GM23338 (cell line): ENCODE measurements at places on chromosomes 16 and 17. TPM values are rescaled to one million over a fixed set of nuclear protein-coding genes. Genes with fewer than 3 reads are reported as not detected.

Gene ABCC11
- polyA plus RNA-seq, result 0.10 TPM in 1 of 2 replicates, not detected in the other

Gene SPATA22
- polyA plus RNA-seq, result not detected in 2 replicates

Gene MT1G
- polyA plus RNA-seq, result 1,014 and 1,104 TPM in 2 replicates

Gene ABCC6
- 1.4 and 2.8 TPM in 2 replicates for polyA plus RNA-seq

Gene CA10
- polyA plus RNA-seq, result 0.90 and 0.92 TPM in 2 replicates

Gene SCGB1C2
- not detected in 2 replicates for polyA plus RNA-seq

Gene C1QTNF8
- polyA plus RNA-seq, result not detected in 2 replicates

Gene C16orf92
- polyA plus RNA-seq, result 0.34 and 0.56 TPM in 2 replicates

Gene RAB26
- 8.7 and 11.6 TPM in 2 replicates for polyA plus RNA-seq

Gene DNASE1L2
- 0.23 and 0.42 TPM in 2 replicates for polyA plus RNA-seq

Gene RHBDF1
- 22.1 and 22.6 TPM in 2 replicates for polyA plus RNA-seq

Gene CHP2
- 2.3 and 2.4 TPM in 2 replicates for polyA plus RNA-seq

Gene UMOD
- polyA plus RNA-seq, result not detected in 2 replicates

Gene SLC16A13
- polyA plus RNA-seq, result 1.2 and 2.2 TPM in 2 replicates

Gene KRTAP2-1
- polyA plus RNA-seq, result not detected in 2 replicates

Gene TNS4
- polyA plus RNA-seq, result 0.31 and 0.64 TPM in 2 replicates

Gene KRTAP3-1
- polyA plus RNA-seq, result not detected in 2 replicates

Gene PRR15L
- polyA plus RNA-seq, result 0.57 and 0.66 TPM in 2 replicates

Gene CACNG1
- not detected in 2 replicates for polyA plus RNA-seq

Gene AGRP
- polyA plus RNA-seq, result not detected in 2 replicates

Gene KCNH6
- 1.1 and 1.3 TPM in 2 replicates for polyA plus RNA-seq

Gene SRCIN1
- 0.87 TPM in 2 replicates for polyA plus RNA-seq

Gene RSL1D1
- polyA plus RNA-seq, result 370 and 495 TPM in 2 replicates

Gene NLGN2
- 14.4 TPM in 2 replicates for polyA plus RNA-seq

Gene ACSM2B
- not detected in 2 replicates for polyA plus RNA-seq

Gene MEFV
- polyA plus RNA-seq, result not detected in 2 replicates

Gene TPSD1
- not detected in 2 replicates for polyA plus RNA-seq

Gene ATP2C2
- polyA plus RNA-seq, result 2.1 and 2.9 TPM in 2 replicates

Gene KRT27
- polyA plus RNA-seq, result not detected in 2 replicates

Gene CSH2
- polyA plus RNA-seq, result 0.37 and 0.43 TPM in 2 replicates

Gene CD68
- polyA plus RNA-seq, result not detected in 2 replicates

Gene CDH11
- 1.4 and 3.5 TPM in 2 replicates for polyA plus RNA-seq

Gene ITFG1
- polyA plus RNA-seq, result 14.7 and 18.5 TPM in 2 replicates

Gene PPP1R27
- 0.40 and 0.65 TPM in 2 replicates for polyA plus RNA-seq

Gene DNAI2
- 0.21 TPM in 1 of 2 replicates, not detected in the other for polyA plus RNA-seq

Gene ASGR2
- polyA plus RNA-seq, result not detected in 2 replicates

Gene MMP2
- polyA plus RNA-seq, result 25.2 and 25.6 TPM in 2 replicates

Gene TUBB3
- polyA plus RNA-seq, result 139 and 149 TPM in 2 replicates

Gene SECTM1
- 0.21 TPM in 1 of 2 replicates, not detected in the other for polyA plus RNA-seq

Gene RRAD
- polyA plus RNA-seq, result 0.18 and 0.52 TPM in 2 replicates

Gene JUP
- polyA plus RNA-seq, result 45.5 and 47.2 TPM in 2 replicates

Gene ALDH3A1
- 0.21 and 0.23 TPM in 2 replicates for polyA plus RNA-seq

Gene C17orf50
- polyA plus RNA-seq, result 0.37 and 0.74 TPM in 2 replicates

Gene SCPEP1
- polyA plus RNA-seq, result 46.6 and 52.6 TPM in 2 replicates

Gene NACA2
- 0.49 and 0.65 TPM in 2 replicates for polyA plus RNA-seq

Gene SOX9
- polyA plus RNA-seq, result 4.4 and 4.8 TPM in 2 replicates

Gene TACO1
- 19.9 and 21.9 TPM in 2 replicates for polyA plus RNA-seq

Gene ABI3
- 1.8 and 2.4 TPM in 2 replicates for polyA plus RNA-seq

Gene SIRT7
- 16.3 and 17.1 TPM in 2 replicates for polyA plus RNA-seq

Gene PLK1
- 66.0 and 69.0 TPM in 2 replicates for polyA plus RNA-seq

Gene CCL16
- polyA plus RNA-seq, result not detected in 2 replicates

Gene ZC3H18
- 40.1 and 40.7 TPM in 2 replicates for polyA plus RNA-seq

Gene CDYL2
- 0.82 and 0.90 TPM in 2 replicates for polyA plus RNA-seq
